ENCODE measurements at places on chromosomes 13 and 19.

GRCh38 chr19:7483720-7484201, 5.1 kb downstream of the PEX11G start:
- no peak for DNase-seq

DNA sequence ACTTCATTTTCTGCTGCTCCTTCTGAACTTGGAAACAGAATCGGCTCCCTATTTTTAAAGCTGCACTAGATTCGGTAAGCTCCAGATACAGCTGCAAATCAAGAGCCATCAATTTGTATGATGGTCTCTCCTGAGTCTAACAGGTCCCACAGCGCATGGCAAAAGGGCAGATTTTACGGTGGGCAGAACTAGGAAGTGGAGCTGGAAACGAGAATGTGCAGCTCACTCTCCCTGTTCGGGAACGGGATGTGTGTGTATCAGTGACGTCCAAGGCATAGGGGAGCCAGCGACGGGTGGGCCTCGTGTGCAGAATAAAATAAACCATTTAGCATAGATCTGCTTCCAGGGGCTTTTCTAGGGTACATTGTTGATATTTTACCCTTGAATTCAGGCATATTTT, 74.2 kb downstream of the COL4A1 start:
- DNase-seq: no peak

DNA sequence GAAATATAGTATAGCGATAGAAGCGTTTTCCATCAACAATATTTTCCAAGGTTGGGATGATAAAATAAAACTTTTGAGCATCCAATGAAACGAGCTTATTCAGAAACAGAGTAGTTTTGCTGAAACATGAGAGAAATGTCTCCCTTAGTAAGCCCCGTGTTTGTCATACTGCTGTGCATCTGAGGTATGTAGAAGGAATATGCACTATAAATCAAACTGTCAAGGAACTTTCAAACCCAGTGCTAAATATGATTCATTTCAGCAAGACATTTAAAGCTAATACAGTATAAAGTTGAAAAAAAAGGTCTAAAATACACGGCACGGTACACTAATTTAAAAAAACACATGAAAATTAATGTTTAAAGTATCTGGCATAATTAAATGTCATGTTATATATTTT, 546.2 kb downstream of the SLITRK5 start:
- DNase-seq: no peak

DNA sequence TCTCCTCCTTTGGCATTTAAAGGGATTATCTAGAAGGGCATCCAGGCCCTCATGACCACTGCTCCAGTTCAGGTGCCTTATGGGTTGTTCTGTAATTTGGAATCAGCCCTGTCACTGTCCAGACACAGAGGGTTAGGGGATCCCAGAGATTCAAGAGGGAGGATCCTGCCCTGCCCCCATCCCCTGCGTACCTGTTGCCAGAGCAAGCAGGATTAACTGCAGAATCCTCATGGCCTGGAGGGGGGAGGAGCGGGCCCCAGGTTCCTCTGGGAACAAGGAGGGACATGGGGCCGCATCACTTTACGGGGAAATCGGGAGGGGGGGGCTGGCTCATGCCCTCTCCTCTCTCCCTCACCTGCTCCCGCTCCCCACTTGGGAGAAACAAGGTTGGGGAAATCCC, 1.0 kb downstream of the KLK11 start:
- no peak for DNase-seq

DNA sequence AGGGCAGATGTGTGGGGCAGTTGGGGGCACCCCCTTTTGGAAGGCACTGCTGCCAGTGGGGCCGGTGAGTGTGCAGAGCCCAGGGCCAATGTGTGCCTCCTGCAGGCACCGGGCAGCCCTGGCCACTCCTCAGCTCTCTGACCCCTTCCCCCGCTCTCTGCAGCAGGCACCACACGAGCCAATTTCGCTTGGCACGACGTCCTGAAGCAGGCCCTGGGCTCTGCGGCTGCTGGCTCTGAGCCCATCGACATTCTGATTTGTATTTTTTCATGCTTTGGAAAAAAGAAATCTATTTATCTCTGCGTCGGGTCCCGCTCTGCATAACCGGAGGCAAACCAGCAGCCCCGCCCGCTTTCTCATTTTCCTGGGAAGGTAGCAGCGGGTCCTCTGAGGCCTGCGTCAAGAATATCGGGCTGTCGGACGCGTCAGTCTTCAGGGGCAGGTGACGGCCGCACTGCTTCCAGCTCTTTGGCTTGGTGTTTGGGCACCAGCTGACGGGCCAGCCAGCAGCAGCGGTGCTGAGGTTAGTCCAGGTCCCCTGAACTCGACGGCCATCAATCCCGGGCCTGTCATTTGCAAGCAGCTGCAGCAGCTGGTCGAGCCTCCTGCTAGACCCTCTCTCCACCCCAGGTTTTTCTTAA, 134.3 kb downstream of the KDM4B start:
- no peak for DNase-seq

DNA sequence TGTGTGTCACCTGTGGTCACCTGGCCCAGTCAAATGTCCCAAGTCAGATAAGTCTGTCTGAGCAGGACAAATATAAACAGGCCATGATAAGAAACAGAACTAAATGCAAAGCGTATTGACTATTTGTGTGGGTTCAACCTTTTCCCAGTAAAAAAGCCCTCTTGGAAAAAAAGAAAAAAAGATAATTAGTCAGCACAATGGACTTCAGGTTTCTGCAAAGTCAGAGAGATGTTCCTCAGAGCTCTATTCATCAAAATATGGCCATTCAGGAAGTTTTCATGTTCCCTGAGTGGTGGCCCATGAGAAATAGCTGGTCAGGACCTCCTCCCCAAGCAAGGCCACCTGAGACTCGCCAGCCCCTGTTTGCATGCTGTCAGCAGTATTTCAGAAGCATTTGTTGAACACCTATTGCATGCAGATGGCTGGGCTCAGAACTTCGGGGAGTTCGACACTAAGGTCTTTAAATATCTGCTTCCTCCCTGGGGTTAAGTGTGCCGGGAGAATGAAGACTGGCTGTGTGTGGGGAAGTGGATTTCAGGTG, 2.7 kb downstream of the FFAR3 start:
- no peak for DNase-seq

- no peak for DNase-seq
Observed at GRCh38 chr19:29495901-29496441, 29.8 kb upstream of the VSTM2B start.

- no peak for DNase-seq
Observed at GRCh38 chr19:7603919-7604318, 8.3 kb downstream of the CAMSAP3 start.

DNA sequence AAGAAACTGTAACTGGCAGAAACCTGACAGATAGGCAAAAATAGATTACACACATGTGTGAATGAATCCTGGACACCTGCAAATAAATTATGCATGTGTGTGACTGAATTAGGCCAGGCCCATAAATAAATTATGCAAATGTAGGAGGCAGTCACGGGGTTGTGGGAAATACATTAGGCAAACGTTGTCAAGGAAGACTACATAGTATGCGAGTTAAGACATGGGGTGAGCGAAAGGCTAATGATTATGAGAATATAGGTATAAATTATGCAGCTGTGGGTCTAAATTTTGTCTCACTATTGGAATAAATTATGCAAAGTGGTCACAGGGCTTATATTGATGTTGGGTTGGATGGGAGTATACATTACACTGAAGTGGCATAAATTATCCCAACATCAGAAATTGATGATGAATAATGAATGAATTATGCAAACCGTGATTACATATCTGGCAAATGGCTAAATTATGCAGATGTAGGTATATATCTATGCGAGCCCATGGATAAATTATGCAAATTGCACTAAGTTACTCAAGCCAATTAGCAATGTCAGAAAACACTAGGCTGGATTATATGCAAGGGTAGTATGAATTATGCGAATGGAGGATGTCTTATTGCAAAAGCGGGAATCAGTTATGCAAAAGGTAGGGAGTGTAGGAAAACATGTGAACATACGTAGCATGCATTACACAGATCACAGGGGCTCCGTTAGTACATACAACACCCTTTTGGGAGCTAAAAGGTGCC, 6.8 kb downstream of the SLC8A2 start:
- DNase-seq: no peak

GRCh38 chr13:30355839-30356238, 48.5 kb upstream of the KATNAL1 start:
- no peak for DNase-seq

GRCh38 chr13:29654384-29654783, 58.9 kb upstream of the SLC7A1 start:
- no peak for DNase-seq

GRCh38 chr13:36385489-36385888, 39.3 kb upstream of the SPART start:
- no peak for DNase-seq

DNA sequence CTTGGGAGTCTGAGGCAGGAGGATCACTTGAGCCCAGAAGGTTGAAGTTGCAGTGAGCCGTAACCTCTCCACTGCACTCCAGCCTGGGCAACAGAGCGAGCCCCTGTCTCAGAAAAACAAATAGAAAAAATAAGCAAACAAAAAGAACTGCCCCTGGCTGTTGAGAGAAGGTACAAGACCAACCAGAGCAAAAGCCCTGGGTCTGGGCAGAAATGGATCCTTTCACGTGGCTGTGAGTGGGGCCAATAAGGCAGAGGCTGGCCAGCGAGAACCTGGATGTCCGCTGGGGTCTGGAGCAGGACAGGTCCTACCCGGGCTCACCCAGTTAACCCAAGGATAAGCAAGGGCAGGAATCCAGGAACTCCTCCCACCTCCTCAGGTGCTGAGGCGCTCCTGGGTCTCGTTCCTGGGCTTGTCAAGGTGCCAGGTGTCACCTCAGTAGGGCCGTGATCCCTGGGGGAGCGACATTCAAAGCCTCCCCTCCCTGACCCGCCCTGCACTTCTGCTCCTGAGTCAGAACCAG, 4.7 kb upstream of the SLC5A5 start:
- DNase-seq: no peak

DNA sequence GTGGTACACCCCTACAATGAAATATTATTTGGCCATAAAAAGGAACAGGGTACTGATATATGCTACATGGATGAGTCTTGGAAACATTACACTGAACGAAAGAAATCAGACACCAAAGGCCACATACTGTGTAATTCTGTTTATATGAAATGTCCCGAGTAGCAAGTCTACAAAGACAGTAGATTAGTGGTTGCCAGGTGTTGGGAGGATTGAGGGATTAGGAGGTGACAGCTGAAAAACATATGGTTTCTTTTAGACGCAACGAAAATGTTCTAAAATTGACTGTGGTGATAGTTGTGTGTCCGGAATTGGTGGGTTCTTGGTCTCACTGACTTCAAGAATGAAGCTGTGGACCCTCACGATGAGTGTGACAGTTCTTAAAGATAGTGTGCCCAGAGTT, 35.1 kb downstream of the IL17D start:
- no peak for DNase-seq

DNA sequence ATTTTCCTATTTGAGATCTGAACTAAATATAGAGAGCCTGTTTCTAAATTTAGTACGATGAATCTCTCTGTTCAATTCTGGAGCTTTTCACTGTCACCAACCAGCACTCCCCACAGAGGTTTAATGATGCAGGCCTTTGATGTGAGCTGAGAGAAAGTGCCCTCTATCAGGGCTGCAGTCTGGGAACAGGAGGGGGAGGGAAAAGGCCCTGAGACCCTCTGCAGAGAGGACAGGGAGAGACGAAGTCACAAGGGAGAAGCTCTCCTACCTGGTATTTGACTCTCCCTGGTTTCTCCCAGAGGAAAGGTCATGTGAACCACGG, 206.8 kb upstream of the SOX1 start:
- DNase-seq: no peak

GRCh38 chr19:28257396-28257795, 955.6 kb downstream of the UQCRFS1 start:
- no peak for DNase-seq

DNA sequence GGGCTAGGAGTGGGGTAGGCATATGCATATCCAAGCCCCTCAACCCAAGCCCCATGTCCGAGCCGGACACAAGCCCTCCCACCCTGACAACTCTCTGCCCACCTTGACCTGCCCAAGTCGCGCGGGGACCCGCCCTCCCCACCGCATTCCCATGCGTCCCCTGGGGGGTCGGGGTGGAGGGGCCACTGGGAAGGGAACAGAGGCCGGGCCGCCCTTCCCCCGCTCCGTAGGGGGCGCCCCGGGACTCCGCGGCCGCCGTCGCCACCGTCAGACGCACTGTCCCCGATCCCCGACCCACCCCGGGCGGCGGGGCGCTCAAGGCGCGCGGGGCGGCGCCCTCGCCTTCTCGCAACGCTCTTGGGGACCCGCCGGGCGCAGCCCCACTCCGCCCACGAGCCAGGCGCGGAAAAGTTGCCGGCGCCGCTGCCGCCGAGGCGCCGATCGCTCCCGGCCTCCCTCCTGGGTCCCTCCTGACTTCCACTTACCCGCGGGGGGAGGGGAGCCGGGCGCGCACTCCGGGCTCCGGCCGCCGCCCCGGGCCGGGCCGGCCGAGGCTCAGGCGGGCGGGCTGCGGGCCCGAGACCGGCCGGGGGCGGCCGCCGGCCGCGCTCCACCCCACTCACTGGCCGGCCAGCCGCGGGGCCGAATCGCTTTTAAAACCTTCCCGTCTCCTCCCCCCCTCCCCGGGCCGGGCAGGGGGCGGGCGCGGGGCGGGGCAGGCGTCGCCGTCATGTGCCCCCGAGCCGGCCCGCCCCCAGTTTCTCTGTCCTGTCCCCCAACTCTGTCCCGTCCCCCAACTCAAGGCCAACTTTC, 34.4 kb upstream of the NANOS3 start:
- peak; percentile 57 for DNase-seq

- no peak for DNase-seq
Observed at GRCh38 chr13:35865341-35866240, 265.6 kb downstream of the DCLK1 start.

- no peak for DNase-seq
Observed at GRCh38 chr13:51502153-51502651, 49.4 kb upstream of the INTS6 start.

DNA sequence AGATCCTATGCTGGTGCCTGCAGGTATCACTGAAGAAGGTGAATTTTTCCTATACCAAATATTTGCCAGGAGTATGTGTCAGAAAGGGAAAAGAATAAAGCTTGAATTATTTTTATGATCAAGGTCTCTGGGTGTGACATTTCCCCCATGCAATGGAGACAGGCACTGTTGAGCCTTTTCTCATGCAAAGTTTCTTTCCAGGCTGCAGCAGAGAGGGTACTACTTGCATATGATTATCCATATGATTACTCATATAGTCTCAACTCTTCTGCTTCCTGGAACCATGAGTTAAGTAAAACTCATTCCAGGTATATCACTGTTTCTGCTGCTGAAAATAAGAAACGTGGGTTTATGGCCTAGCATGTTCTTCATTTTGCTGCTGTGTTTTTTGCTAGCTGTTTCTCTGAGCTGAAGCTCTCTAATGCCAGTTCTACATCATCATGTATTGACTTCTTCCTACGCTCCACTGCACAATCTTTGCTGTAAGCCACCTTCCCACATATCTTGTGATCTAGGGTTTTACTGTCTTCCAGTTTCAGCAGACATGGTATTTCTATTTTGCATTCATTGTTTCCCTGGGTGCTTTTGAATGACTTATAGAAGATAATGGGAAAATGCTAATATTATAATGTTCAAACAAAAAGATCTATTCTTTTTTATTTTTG, 278.7 kb upstream of the GPC6 start:
- no peak for DNase-seq

- DNase-seq: no peak
Observed at GRCh38 chr13:72864142-72865011, 82.4 kb downstream of the PIBF1 start.

DNA sequence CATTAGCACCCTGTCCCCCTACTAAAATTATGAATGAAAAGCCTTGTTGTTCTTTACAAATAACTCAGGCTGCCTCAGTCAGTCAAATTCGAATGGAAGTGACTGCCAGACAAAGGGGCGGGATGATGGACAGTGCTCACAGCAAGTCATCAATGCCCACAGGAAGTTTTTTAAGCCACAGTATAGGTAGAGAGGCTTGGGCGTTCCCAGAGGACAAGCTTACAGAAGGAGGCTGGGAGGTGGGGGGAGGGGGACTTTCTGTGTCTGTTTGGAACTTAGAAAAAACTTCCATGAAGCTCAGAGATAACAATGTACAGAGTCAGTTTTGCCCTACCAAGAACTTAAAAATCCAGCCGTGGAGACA, 18.5 kb upstream of the SPRY2 start:
- no peak for DNase-seq
